ENCODE measurements at places on chromosomes 4 and X.

DNA sequence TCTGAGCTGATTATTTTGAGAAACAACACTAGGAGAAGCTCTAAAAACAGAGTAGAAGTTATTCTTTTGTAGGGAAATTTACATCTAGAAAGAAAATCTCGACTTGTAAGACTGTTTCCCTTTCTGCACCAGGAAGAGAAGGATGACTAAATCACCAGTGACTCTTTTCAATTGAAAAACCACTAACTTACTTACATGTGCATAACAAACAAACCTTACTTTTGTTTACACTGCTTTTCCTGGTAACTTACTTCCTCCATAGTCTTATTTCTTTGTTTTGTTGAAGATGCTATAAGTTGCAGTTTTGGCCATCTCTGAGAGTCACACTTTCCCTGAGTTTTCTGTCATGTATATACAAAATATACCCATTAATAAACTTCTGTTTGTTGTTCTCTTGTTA, 293.6 kb upstream of the FAT4 start:
- no peak for DNase-seq

- no peak for DNase-seq
Observed at GRCh38 chrX:85243761-85244449, at the start of the genes SATL1 and ZNF711. TSS of gene SATL1 (minus strand) at chrX:85243779. CDS start at chrX:85108968, 134,811 bp downstream. TSS of gene ZNF711 (plus strand) at chrX:85243991. CDS start at chrX:85247573, 3,582 bp downstream.

GRCh38 chrX:2662586-2662985, 28.5 kb upstream of the CD99 start:
- no peak for DNase-seq

GRCh38 chrX:150455215-150455608, 92.1 kb downstream of the MAMLD1 start:
- no peak for DNase-seq

DNA sequence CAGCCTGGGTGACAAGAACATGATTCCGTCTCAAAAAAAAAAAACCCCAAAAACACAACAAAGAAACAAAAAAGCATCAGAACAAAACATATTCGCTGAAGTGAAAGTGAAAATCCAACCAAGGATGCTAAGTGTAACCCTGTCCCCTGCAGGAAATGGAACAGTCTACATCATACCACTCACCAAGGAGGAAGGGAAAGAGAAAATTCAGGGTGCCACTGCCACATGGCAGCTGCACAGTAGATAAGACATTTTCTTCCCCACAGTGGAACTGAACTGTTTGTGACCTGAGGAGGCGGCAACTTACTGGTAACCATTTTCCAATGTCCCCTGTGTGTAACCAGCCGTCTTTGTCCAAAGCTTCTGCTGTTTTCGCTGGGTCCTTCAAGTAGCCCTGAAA, 28.2 kb upstream of the CENPU start:
- no peak for DNase-seq

- peak; percentile 69 for DNase-seq
Observed at GRCh38 chrX:131752493-131753198, 208.8 kb downstream of the OR13H1 start.

DNA sequence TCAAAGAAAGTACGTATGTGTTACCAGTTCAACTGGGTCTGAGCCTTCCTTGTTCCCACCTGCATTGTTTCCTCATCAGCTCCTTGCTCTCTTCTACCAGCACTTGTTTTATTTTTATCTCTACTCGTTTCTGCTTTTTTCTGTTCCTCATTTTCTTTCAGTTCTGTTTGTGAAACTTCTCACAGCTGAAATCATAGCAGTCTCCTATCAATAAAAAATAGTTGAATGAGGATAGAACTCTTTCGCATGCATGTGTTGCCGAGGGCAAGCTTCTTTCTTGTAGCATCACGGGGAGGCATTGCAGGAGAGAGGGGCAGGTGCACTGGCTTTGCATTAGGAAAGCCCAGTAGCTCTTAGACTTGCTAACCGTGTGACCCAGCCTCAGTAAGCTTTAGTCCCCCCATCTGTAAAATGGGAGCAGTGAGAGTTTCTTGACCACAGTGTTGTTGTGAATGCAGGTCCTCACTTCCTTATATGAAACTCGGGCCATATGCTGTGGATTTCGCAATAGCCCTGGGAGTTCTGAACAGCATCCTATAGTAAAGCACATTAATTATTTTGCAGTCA, 24.7 kb downstream of the OFD1 start:
- DNase-seq, result no peak

- DNase-seq, result no peak
Observed at GRCh38 chr4:122960611-122961000, 38.2 kb upstream of the NUDT6 start.

DNA sequence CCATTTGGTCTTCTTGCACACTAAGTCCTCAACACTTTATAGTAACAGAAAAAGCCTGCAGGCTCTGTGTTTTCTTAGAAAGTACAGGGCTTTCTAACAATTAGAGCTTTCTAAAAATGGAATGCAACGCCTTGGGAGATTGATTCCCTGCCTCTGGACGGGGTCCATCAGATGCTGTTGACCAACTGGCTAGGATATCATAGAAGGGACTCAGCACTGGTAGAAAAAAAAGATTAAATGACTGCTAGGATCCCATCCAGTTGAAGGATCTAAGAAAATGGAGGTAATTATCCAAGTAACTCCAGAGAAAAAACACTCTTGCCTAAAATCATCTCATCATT, 39.5 kb downstream of the USP46 start:
- DNase-seq, result no peak

- no peak for DNase-seq
Observed at GRCh38 chr4:55364691-55365344, 18.8 kb downstream of the SRD5A3 start.

GRCh38 chr4:101357751-101358150, 10.4 kb upstream of the PPP3CA start:
- no peak for DNase-seq

DNA sequence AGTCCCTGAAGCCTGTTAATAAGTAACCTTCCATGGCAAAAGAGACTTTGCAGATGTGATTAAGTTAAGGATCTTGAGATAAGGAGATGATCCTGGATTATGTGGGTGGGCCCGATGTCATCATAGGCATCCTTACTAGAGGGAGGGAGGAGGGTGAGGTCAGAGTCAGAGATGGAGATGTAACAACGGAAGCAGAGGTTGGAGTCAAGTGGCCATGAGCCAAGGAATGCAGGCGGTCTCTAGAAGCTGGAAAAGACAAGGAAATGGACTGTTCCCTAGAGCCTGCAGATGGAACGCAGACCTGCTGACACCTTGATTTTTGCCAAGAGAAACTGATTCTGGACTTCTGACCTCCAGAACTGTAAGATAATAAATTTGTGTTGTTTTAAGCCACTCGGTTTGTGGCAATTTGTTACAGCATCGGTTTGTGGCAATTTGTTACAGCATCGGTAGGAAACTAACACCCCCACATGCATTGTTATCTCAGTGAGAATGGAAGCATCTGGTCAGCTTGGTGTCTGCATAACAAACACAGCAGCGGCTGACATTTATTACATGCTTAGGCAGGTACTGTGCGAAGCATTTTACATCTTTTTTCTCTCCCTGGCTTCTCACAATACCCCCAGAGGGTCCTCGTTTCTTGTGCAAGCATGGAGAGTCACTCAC, 55.6 kb downstream of the CLDN34 start:
- no peak for DNase-seq

DNA sequence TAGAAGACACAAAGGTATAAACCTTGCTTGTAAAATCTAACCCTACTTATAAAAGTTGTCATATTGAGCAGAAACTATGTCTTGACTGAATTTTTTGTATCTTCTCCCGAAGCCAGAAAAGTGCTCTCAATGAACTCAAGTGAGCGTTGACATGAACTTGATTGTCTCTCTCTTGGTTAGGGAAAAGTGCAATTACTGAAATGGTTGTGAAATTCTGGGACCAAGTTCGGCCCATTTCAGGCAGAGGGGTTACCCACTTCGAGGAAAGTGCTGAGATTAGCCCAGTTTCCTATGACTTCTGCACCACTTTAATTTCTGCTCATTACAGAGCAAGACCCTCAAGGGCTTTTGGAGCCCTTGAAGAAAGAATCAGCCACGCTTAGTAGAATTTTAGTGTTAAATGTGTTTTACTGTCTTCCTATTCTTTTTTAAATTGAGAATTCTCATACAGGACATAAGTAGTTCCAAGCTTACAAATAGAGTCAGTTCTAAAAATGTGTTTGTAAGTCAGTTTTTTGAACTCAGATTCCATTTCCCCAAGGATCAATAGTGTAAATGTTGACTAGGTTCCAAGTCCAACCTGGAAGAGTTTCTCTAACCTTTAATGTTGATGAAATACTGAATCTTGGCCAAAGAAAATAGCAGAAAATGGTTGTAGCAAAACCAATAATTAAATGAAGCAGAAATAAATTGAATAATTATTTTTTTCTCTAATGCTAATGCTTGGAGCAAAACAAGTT, 125.7 kb upstream of the ACSL4 start:
- DNase-seq, result no peak

GRCh38 chrX:40082447-40083119, 15.2 kb downstream of the BCOR start:
- DNase-seq, result no peak

- DNase-seq, result no peak
Observed at GRCh38 chr4:151721466-151721865, 39.3 kb downstream of the GATB start.

- no peak for DNase-seq
Observed at GRCh38 chrX:37424000-37424429, 74.9 kb downstream of the PRRG1 start.

GRCh38 chr4:133694416-133694815, 507.2 kb downstream of the PABPC4L start:
- no peak for DNase-seq

DNA sequence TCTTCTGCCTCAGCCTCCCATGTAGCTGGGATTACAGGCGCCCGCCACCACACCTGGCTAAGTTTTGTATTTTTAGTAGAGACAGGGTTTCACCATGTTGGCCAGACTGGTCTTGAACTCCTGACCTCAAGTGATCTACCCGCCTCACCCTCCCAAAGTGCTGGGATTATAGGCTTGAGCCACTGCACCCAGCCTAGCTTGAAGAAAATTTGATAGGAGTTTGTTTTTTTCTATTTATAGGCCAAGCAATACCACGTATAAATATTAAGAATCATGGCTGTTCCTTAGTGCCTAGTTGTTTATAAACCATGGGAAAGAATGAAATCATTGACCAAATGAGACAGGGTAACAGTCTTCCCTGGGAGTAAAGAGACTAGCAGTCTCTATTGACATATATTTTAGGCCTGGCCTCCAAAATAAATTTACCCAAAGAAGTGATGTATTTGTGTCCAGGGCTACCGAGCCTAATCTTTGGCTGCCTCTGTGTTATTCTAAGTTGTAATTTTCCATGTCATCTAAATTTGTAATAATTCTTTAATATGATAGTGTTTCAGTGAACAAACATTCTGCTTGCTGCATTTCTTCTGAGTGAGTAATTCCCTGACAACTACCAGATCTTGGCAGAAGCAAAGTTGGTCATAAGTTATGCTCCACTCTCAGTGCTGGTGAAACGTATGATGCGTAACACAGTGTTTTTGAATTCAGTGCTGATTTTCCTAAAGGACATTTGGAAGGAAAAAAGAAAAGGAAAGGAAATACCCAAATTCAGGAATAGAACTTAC, 10.3 kb downstream of the PKD2 start:
- no peak for DNase-seq

- no peak for DNase-seq
Observed at GRCh38 chr4:150318527-150318926, 240.3 kb downstream of the DCLK2 start.

GRCh38 chr4:170414961-170415360, 325.2 kb upstream of the AADAT start:
- DNase-seq, result no peak

- DNase-seq, result no peak
Observed at GRCh38 chrX:19887911-19888879, 795 bp upstream of the SH3KBP1 start.

GRCh38 chrX:77723681-77724080, 62.3 kb downstream of the ATRX start:
- no peak for DNase-seq

DNA sequence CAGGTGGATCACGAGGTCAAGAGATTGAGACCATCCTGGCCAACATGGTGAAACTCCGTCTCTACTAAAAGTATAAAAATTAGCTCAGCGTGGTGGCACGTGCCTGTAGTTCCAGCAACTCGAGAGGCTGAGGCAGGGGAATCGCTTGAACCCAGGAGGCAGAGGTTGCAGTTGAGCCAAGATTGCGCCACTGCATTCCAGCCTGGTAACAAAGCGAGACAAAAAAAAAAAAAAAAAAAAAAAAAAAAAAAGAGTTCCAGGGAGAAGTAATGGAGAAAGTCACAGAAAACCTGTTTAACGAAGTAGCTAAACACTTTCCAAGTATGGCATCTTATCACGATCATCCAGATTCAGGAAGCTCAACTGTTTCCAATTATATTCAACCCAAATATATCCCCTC, 10.9 kb downstream of the KLHL4 start:
- DNase-seq, result no peak

GRCh38 chr4:100311181-100311580, 120.9 kb upstream of the DDIT4L start:
- no peak for DNase-seq

- DNase-seq, result no peak
Observed at GRCh38 chrX:44903830-44904530, 31.0 kb downstream of the KDM6A start.

GRCh38 chr4:19547463-19547862, 704.2 kb upstream of the SLIT2 start:
- DNase-seq, result no peak

- no peak for DNase-seq
Observed at GRCh38 chr4:109465069-109465468, 31.5 kb downstream of the SEC24B start.

DNA sequence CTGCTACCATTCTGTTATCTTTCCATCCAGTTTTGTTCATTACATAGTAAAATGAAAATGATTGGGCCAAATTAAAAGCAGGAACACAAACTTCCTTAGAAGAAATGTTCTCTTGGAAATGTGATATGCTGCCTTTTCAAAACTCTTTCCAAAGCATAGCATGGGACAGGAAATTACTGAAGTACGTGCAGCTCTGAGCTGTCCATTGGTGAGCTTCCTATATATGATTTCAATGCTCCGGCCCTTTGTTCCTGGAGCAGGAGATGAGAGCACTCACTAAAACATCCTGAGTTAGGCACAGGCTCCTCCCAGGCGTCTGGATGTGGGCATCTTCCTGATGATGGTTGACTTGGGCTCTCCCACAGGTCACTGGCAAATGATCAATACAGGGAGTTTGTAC, 33.0 kb upstream of the ANXA3 start:
- no peak for DNase-seq

DNA sequence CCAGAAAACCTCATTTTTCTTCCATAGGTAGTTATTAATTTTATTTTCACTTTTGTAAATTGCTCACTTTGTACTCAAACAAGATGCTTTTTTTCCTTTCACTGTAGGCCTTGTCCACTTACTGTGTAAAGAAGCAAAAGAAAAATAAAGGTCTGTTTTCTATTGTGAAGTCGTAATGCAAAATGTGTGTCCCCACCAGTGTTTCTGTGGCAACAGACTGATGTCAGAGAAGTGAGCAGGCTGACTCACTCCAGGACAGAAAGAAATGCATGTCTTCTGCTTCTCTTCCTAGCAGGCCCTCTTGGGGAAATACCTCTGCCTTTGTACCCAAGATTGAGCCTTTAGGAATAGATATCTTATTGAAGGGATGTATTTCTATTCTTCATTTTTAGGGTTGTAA, 30.3 kb downstream of the INPP4B start:
- no peak for DNase-seq

GRCh38 chr4:181427076-181427475, 816.1 kb upstream of the TENM3 start:
- DNase-seq, result no peak

All from cerebellar nuclear complex (tissue), 1 donor.